Activated CD8-positive, alpha-beta memory T cell treated with anti-CD3 and anti-CD28 coated beads for 1 hour (primary cell): ENCODE measurements at places on chromosomes 12 and 14.

- no peak for DNase-seq
These were observed 353.6 kb downstream of the TMTC2 start for GRCh38 chr12:83040339-83040738.

GRCh38 chr12:76680940-76681339, 83.0 kb upstream of the ZDHHC17 start:
- no peak for DNase-seq

- no peak for DNase-seq
These were observed 50.4 kb downstream of the PSMA6 start for GRCh38 chr14:35342489-35343010.

- no peak for DNase-seq
These were observed 8.7 kb downstream of the MARK3 start for GRCh38 chr14:103393676-103394626.

DNA sequence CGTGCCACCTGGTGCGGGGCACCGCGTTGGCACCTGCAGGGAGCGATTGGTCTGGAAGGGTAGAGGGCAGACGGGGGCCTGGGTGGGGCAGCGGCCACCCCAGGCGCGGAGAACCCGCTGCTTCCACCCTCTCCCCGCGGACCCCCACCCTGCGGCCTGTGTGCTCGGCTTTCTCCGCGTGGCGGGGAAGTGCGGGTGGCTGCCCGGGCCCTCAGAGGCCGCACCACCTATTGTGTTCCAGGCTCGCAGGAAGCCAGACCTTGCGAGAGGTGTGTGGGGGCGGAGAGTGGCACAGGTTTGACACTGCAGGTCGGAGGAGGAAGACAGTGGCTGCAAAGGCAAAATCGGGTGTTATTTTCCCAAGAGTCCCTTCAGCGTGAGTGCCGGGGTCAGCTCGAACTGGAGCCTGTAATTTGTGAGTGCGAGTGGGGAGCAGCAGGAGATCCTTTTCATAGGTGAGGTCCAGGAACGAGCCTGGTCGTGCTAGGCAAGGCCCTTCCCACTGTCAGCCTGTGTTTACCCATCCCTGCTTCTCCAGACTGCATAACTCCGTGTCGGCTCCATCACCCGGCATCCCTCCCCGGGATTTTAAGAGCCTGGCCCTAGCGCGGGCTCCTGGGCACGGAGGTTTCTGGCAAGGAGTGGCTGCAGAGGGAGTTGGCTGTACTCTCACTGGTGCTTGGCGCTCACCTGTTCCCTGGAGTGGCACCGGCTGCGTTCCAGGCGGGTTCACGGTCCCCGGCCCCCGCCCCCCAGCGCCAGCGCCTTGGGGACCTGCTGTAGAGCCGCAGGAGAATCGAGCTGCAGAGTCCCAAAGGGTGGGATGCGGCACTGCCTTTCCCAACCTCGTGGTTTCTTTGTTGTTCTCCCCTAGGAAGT, 935 bp downstream of the TBC1D30 start:
- DNase-seq = no peak

DNA sequence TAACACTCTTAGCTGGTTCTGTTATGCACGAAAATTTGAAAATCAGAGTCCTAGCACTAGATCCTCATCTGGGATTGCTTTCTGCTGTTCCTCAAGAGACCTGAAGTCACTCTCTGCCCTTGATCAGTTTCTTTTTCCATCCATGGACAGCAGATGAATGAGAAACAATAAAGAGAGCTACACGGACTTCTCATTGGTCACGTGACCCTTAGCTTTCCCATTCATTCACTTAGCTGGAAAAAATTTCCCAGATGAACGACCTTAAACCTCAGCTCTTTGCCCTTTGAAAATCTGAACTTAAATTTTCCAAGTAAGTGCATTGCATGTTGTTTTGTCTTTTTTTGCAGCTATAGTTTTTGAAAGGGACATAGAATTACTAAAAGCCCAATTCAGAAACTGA, 27.2 kb upstream of the RGS6 start:
- no peak for DNase-seq

GRCh38 chr12:19382111-19382526, 57.2 kb upstream of the AEBP2 start:
- DNase-seq = no peak

GRCh38 chr14:86038387-86039042, 508.6 kb downstream of the FLRT2 start:
- DNase-seq = no peak

GRCh38 chr12:104788840-104789271, 169.2 kb downstream of the SLC41A2 start:
- DNase-seq = no peak

- DNase-seq = no peak
These were observed 19.3 kb downstream of the TSHR start for GRCh38 chr14:80974679-80975078.

DNA sequence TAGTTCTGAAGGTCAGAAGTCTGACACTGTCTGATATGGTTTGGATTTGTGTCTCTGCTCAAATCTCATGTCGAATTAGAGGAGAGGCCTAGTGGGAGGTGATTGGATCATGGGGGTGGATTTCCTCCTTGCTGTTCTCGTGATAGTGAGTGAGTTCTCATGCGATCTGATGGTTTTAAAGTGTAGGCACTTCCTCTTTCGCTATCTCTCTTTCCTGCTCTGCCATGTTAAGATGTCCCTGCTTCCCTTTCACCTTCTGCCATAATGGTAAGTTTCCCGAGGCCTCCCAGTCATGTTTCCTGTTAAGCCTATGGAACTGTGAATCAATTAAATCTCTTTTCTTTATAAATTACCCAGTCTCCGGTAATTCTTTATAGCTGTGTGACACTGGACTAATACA, 84.1 kb upstream of the TMTC1 start:
- no peak for DNase-seq

GRCh38 chr12:103915306-103915705, 14.9 kb upstream of the HSP90B1 start:
- no peak for DNase-seq

- DNase-seq = no peak
These were observed 10.7 kb downstream of the BICD1 start for GRCh38 chr12:32117316-32117715.

DNA sequence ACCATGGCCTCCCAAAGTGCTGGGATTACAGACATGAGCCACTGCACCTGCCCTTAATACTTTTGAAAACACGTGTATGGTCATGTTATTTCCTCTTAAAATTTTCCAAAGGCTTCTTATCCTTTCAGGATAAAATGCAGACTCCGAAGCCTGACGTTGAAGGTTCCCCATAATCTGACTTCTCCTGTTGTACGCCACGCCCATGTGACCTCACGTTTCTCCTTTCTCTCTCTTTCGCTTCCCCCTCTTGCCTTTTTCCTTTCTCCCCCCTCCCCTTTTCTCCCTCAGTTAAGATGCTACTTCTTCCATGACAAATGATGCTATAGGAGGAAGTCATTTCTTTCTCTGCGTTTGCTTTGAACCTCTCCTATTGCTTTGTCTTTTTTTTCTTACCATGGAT, 266.0 kb downstream of the FBXL14 start:
- no peak for DNase-seq

DNA sequence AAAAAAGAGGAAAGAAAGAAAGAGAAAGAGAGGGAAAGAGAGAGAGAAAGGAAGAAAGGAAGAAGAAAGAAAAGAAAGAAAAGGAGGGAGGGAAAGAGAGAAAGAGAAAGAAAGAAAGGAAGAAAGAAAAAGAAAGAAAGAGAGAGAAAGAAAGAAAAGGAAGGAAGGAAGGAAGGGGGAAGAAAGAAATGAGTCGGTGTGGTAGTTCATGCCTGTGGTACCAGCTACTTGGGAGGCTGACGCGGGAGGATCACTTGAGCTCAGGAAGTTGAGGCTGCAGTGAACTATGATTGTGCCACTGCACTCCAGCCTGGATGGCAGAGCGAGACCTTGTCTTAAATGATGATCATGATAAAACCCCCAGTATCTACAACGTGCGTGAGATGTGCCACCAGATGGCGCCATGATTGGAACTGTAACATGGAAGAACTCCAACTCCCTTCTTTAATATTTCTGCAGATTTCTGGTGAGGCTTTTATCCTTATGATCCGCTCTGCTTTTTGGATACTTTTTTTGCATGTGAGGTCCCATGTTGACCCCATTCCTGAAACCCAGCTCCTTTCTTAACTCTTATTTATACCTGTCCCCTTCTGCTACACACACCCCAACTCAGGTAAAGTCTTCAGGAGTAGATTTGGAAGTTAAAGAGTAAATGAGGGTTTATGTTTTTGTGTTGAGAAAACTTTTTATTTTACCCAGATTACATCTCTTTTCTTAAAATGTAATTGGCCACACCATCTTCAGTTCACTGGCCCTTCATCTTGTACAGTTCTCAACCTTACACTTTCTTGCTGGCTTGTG, 25.6 kb downstream of the RNASE10 start:
- peak; percentile 43 for DNase-seq

GRCh38 chr12:53219292-53219955, 12.4 kb upstream of the ITGB7 start:
- DNase-seq = peak; percentile 50

DNA sequence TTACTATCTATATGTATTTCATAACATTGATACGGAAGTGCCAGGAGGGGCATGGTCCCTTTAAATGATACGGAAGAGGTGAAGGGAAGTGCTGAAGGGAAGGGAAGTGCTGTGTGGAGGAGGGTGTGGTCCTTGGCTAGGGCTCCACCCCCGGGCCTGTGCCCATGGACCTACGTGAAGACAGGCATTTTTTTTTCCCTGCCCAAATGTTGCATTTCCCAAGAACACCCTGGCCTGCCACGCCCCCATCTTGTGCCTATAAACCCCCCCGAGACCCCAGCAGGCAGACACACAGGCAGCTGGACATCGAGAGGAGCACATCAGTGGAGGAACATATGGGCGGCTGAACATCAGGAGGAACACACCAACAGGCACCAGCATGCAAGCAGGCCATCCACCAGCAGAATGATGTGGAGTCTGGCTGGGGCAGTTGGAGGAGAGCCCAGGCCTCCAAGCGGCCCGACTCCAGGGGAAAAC, 134.1 kb downstream of the SLC41A2 start:
- DNase-seq = no peak

- DNase-seq = no peak
These were observed 411.4 kb upstream of the SOX5 start for GRCh38 chr12:24360907-24361306.

DNA sequence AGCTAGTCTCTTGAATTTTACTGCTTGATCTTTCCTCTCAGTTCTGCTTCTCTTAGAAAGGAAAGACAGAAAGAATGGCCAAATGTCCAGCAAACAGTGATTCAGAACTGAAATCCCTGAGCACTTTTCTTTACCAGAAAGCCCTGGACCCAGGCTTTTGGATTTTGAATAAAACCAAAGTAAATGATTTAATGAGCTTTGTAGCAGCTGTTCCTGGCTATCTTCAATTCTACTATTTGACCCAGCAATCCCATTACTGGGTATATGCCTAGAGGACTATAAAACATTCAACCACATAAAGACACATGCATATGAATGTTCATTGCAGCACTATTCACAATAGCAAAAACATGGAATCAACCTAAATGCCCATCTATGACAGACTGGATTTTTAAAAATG, 187.2 kb downstream of the PRKD1 start:
- DNase-seq = no peak

- DNase-seq = no peak
These were observed 67.9 kb downstream of the BMP4 start for GRCh38 chr14:53888535-53889386.

- DNase-seq = no peak
These were observed 1929.9 kb upstream of the SEL1L start for GRCh38 chr14:83463500-83464098.

- no peak for DNase-seq
These were observed 28.1 kb downstream of the ARF6 start for GRCh38 chr14:49920935-49921334.

DNA sequence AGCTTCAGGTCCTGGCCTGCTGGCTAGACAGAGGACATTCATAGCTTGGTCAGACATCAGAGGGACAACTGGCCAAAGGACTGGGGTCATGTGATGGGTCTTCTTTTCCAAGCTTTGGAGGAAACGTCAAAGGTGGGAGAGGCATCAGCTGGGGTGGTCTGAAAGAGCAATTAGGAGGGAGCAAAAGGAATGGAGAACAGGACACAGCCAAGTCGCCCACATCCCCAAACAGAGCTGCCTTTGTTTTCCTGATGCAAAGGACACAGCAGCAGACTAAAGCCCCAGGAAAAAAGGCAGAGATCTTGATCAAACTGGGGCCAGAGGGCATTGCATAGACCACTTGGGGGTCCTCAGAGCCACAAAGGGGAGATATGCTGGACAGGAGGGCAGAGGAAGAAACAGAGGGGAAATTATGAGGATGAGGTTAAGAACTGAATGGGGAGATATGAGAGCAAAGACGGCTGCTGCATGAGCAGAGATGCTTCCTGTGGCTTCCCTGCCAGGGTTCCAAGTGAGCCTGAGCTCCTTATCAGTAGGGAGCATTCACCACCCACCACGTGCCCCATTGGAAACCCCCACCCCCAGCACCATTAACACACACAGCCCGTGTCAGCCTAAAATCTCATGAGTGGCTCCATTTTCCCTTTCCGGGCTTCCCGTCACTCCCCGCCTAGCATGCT, 62.4 kb downstream of the ANO2 start:
- no peak for DNase-seq

- DNase-seq = no peak
These were observed 21.9 kb downstream of the TRIM9 start for GRCh38 chr14:51072976-51073375.

DNA sequence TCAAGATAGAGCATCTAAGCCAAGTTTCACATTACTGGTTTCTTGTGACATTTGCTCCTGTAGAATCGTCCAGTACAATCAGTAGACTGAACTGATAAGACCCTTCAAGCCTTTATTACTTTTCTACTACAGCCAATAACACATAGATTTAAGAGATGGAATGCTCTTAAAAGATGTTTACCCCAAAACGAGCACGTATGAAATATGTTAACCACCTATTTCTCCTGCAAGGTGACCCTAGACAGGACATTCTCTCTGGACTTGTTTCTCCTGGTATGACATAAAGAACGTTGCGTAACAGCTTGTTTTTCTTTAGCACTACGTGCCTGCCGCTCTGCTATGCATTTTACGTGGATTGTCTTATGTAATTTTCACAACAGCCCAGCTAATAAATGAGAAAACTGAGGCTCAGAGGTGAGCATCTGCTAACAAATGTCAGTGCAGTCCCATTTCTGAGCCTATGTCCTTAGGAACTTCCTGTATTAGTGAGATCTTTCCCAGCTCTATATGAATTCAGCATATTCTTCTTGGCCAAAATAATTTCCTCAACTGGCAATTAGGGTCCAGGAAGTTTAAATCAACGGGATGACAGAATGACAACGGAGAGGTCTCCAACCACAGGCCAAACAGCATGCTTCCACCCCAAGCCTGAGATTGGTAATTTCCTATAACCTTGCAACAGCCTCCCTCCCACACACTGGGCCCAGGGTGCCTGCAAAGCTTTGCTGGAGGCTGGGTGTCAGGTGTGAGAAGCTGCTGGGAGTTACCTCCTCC, 3.7 kb downstream of the NFKBIA start:
- no peak for DNase-seq

- DNase-seq = no peak
These were observed 184.4 kb downstream of the ITPR2 start for GRCh38 chr12:26648584-26648983.

GRCh38 chr14:52269982-52270381, 2.5 kb downstream of the PTGDR start:
- no peak for DNase-seq

- DNase-seq = no peak
These were observed 44.8 kb downstream of the FBXW8 start for GRCh38 chr12:116955382-116956021.

- DNase-seq = no peak
These were observed 125.0 kb upstream of the FUT8 start for GRCh38 chr14:65287264-65288131.

GRCh38 chr12:646442-647384, 16.5 kb downstream of the NINJ2 start:
- DNase-seq = no peak

GRCh38 chr14:61474015-61474414, 152.6 kb downstream of the PRKCH start:
- DNase-seq = no peak
